ENCODE measurements at places on chromosomes 13 and 19. TPM values are rescaled to one million over a fixed set of nuclear protein-coding genes. Genes with fewer than 3 reads are reported as not detected.

Gene C19orf67
- not detected for total RNA-seq

Gene LGALS4
- total RNA-seq, result not detected

Gene TRAPPC6A
- 14.1 TPM for total RNA-seq

Gene CYP2F1
- total RNA-seq, result not detected

Gene ADAT3
- 11.7 TPM for total RNA-seq

Measured in epithelial cell of alveolus of lung (primary cell).